ENCODE measurements at places on chromosomes 5 and 9.
A peak's percentile ranks its signal among the peaks of the same experiment; 100 is the strongest.

DNA sequence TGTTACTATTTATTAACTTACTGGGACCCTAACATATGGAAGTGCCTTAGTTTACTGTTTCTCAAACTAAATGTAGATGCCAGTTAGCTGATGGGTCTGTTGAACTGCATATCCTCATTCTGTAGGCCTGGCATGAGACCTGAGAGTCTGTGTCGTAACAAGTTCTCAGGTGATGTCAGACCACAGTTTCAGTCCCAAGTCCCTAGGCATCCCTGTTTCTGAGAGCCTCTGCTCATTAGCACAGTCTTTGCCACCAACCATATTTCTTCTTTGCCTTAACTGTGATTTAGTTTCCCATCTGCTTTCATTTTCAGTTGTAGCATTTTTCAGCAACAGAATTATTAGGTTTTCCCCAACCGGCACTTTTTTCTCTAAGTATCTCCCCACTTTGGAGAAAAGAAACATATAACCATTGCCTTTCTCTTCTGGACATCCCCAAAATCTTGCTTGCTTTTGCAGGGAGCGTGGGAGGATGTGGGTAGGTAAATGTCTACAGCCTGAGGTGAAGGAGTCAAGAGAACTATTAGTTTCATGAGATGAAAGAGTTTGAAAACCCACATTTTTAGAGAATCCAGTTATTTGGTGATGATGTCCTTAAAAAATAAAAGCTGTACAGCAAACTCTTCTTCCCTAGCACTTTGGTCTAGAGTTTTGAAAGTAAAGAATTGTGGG, 74.6 kb downstream of the NUDT12 start:
- DNase-seq = no peak

DNA sequence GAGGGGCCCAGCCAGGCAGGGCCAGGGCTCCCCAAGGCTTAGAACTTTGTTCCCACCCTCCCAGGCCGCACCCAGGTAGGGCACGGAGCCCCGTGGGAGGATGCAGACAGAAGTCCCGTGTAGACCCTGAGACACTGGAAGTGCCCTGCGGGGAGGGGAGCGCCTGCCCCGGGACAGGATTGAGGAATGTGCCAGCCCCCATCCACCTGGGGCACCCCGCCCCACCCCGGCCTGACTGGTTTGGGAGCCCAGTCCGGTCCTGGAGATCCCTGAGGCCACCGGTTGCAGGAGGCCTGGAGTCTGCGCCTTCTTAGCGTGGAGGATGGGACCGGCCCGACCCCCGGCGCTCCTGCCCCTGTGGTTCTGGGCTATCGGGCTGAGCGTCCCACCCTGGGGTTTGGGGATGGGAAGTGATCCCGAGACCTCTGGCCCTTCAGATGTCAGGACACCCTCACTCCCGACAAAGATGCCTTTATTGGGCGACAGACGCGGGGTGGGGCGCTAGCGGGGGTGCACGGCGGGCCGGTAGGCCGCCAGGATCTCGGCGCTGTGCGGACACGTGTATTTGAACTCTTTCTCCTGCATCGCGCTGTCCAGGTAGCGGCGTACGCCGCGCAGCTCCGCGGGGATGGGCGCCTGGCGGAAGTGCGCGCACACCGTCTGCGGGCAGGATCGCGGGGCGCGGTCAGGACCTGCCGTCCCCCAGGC, 2.0 kb downstream of the CLIC3 start:
- no peak for DNase-seq

GRCh38 chr9:132651259-132651658, 18.5 kb downstream of the DDX31 start:
- DNase-seq = peak; percentile 3

DNA sequence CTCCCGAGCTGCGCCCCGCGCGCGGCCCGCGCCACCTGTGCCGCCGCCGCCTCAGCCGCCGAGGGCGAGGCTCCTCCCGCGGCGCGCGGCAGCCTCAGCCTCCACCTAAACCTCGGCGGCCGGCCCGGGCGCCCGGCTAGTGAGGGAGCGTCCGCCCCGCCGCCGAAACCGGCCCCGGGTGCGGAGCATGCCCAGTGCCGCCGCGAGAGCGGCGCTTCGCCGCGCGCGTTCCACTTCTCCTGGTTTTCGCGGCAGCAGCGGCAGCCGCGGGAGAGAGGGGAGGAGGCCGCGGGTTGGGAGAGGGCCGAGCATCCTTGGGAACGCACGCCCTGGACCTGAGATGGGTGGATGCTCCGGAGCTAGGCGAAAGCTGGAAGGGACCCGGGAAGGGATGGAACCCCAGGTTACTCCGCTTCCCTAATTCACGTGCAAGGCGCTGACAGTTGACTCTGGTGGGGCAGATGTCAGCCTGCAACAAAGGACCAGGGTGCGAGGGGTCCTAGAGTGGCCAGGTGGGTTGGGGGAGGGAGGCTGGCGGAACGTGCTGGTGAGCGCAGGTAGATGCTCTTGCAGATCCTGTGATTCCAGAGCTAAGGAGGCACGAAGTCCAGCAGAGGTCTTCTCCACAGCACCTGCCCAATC, at the start of gene CTNND2:
CTNND2 (minus strand) TSS at position 182 of the 642 bp plus-strand sequence. CDS start 593 bp downstream, outside the sequence.
- peak; percentile 62 for DNase-seq

GRCh38 chr5:75681125-75681830, 36.0 kb downstream of the POC5 start:
- DNase-seq = peak; percentile 11

GRCh38 chr5:165000479-165001190, 1495.2 kb downstream of the MAT2B start:
- DNase-seq = no peak

- DNase-seq = no peak
These were observed 113.8 kb upstream of the CDH6 start for GRCh38 chr5:31079668-31080067.

- no peak for DNase-seq
These were observed 233.4 kb upstream of the KLF4 start for GRCh38 chr9:107723015-107723414.

GRCh38 chr5:16805486-16805885, 130.6 kb downstream of the MYO10 start:
- DNase-seq = no peak

GRCh38 chr5:123514615-123515355, 2.8 kb downstream of the CSNK1G3 start:
- no peak for DNase-seq

DNA sequence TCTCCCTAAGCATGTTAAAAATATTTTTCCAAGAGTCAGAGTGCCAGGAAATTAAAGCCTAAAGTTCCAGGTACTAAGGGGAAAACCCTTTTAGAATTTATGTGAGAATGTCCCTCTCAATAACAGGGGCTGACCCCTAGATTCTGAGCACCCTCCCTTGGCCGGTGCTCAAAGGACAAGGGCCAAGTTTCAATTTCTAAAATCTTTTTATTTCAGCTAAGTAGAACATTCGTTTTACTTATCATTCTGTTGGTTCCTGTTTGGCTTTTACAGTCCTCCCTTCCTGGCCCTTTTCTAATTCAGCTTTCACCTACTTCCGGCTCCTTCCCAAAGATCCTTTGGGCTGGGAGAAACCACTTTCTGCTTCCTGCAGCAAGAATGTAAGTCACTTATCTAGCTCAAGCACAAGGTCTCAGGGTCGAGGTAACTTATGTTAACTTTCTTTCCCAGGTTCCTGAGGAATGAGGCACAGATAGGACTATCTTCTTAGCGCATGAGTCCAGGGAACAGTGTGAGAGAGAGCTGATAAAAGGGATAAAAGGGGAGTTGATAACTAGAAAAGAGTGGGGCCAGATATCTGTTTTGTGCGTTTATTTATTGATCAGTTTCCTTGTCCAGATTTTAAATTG, 34.6 kb upstream of the F2RL2 start:
- no peak for DNase-seq

GRCh38 chr5:165076686-165077085, 1571.3 kb downstream of the MAT2B start:
- DNase-seq = no peak

DNA sequence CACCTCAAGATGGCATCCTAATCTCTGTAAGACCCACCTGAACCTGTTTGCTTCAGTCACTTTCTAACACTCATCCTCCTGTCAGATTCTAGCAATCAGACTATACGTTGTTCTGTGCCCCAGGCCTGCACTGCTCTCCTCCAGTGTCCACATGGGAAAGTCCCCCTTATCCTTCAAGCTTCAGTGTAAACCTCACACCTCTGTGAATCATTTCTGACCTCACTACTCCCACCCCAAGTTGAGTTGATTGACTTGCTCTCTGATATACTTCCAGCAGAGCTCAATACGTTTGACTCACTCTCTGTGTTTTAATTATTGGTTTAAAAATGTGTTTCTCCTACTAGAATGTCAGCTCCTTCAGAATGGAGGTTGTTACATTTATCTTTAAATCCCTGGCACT, 240.2 kb downstream of the FBXL17 start:
- DNase-seq = no peak

DNA sequence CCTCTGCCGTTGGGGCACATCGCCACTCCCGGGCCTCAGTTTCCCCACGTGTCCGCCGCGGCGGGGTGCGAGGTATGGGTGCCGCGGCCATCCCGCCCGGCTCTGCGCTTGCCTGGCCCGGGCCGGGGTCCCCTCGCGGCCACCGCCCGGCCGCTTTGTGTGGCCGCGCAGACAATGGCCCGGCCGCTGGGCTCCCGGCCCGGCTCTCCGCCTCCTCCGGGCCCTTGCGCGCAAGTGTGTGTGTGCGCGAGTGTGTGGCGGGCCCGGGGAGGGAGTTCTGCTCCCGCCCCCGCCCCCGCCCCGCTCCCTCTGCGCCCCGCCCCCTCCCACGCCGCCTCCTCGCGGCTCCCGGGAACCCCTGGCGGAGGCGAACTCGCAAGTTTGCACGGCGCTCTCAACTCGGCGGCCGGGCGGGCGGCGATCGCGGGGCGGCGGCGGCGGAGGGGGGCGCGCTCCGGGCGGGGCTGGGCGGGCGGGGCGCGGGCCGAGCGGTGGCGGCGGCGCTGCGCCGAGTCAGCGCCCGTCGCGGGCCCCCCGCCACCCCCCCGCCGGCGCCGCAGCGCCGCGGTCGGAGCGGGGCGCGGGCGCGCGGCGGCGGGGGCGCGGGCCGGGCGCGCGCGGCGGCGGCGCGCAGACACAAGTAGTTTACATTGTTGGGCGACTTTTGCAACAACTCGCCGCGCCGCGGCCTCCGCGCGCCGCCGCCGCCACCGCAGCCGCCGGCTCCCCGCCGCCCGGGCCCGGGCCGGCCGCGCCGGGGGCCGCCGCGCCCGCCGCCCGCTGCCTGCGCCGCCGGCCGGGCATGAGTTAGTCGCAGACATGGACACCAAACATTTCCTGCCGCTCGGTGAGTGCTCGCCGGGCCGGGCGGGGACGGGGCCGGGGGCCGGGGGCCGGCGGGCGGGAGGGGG, at the start of gene RXRA:
RXRA (plus strand) TSS at position 643 of the 911 bp plus-strand sequence; CDS start at position 820, 177 bp downstream.
- DNase-seq = peak; percentile 42

DNA sequence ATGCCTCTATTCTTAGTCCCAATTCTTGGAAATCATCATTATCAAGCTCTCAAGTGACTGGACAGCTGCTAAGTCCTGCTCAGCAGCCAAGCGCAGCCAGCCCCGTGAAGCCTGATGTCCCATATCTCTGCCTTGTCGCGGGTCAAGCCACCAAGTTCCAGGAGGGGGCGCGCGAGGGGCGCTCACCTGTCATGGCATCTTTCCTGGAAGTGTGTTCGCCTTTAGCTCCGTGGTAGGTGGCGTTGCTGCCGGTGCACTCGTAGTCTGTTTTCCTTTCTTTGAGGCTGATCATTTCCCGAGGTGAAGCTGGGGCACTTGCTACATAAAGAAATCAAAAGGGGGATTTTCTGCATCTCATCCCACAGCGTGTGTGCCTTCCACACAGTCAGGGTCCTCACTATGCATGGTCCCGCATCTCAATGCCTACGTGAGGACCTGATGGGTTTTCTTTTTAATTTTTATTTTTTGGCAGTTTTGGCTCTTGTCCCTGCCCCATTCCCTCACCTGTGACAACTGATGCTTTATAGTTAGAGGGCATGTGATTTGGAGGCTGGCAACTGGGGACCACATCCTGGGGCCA, 227.0 kb upstream of the DAP start:
- DNase-seq = peak; percentile 36

DNA sequence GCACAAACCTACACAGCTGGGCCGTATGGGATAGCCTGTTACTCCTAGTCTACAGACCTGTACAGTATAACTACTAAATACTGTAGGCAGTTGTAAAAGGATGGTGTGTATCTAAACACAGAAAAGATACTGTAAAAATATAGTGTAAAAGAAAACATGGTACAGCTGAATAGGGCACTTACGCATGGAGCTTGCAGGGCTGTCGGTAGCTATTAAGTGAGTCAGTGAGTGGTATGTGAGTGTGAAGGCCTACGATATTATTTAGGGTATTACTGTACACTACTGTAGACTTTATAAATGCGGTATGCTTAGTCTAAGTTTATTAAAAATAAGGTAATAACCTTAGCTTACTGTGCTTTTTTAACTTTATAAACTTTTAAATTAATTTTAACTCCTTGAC, 1.2 kb downstream of the ZCCHC9 start:
- DNase-seq = no peak
